Retina (tissue), 1 donor: ENCODE measurements at places on chromosomes 7 and 10.

- DNase-seq: no peak
Observed at GRCh38 chr10:36345807-36346206, 703.7 kb upstream of the FZD8 start.

DNA sequence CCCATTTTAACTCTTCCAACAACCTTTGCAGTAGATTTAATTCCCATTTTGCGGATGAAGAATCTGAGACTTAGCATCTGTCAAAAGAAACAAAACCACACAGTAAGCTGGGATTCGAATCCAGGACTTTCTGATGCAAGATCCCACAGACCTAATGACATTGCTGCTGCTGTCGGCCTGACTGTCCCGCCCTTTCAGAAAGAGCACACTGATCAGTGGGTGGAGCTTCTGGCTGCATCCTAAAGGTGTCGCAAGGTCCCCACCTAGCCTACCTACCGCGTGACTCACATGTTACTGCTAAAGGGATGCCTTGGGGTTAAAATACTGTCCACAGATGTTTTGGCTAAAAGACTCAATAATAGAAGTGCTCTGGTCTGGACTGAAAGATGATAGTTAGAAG lies 134.7 kb downstream of the EMX2 start:
- no peak for DNase-seq

DNA sequence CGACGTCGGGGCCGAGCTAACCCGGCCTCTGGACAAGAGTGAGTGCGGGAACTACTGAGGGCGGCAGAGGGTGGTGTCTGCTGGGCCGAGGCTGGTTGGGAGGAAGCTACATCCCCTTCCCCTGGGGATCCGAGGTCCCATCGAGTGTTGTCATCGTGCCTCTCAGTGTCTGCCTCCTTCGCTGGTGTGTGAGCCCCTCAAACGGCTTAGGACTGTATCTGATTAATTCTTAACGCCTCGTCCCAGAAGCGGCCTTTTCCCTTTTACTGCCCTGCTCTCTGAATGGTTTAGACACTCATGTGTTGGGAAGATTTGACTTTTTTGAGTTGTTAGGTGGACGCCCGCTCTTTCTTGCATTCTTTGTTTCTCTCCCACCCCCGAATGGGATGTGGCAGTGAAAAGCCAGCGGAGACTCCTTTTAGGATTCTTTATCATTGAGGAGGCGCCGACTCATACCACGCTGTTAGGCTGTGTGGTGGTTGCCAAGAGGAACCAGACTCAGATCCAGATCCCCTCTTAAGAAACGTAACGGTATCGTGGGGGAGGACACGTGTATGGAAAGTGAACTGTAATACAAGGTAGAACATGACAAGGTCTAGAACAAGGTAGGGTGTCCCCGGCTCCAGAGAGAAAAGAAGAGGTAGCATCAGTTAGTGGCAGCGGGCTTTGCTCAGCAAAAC lies 631 bp downstream of the SUPV3L1 start:
- DNase-seq: no peak

GRCh38 chr7:43694399-43694748 lies 34.9 kb downstream of the COA1 start:
- DNase-seq: no peak

DNA sequence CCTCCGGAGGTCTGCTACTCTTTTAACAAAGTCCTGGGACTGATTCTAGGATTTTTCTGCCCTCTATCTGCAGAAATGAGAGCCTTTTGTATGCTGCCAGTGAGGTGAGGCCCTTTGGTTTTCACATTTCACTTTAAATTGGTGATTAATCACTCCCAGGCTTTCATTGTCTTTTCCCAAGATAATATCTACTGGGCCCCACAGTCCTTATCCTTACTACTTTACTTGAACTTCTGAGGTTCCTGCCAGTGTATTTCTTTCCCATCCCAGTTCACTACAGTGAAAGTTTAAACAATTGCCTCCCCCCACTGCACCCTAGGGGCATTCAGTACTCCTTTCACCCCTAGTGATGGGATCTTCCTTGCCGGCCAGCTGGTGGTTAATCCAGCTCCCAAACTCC lies 127.4 kb upstream of the INHBA start:
- no peak for DNase-seq

- no peak for DNase-seq
Observed at GRCh38 chr10:99457813-99458212, 27.4 kb upstream of the GOT1 start.

GRCh38 chr10:24944512-24945255 lies 7.7 kb downstream of the PRTFDC1 start:
- no peak for DNase-seq

GRCh38 chr7:134836447-134836846 lies 57.0 kb downstream of the CALD1 start:
- no peak for DNase-seq

DNA sequence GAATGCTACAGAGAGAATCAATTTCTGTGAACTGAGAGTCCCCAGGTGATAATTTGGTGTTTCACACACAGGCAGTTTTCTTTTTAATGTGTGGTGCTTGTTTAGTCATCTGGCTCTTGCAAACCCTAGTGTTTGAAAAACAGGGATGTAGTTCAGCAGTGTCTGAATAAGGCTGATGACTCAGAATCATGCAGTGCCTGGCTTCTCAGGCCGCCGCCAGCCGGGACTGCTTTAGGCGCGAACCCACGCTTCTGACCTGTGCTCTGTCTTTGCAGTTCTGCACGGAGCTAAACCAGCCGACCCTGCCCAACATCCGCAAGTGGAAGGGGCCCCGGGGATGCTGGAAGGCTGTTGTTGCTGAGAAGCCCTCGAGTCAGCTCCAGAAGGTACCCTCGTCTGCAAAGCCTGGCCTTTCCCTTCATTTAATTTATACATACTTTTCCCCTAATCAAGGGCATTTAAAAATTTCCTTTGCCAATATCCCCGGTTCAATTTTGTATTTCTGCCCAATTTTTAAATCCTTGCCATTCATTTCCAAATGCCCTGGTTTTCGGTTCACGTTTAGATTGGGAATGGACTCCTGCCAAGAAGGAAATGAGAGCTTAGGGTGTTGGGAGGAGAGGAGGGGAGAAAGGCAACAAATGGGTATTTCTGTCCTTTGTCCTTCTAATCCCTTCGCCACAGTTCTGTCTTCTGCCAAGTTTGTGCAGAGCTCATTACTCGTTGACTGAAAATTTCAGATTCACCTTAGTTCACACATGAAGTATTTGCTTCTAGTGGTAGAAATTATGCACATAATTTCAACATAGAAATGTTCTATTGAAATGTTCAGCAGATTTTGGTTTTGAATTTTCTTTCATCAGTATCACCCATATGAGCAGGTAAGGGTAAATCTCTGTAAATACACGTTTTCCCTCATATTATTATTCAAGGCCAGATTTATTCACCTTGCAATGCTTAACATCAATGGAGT lies 108.5 kb upstream of the ANLN start:
- no peak for DNase-seq

DNA sequence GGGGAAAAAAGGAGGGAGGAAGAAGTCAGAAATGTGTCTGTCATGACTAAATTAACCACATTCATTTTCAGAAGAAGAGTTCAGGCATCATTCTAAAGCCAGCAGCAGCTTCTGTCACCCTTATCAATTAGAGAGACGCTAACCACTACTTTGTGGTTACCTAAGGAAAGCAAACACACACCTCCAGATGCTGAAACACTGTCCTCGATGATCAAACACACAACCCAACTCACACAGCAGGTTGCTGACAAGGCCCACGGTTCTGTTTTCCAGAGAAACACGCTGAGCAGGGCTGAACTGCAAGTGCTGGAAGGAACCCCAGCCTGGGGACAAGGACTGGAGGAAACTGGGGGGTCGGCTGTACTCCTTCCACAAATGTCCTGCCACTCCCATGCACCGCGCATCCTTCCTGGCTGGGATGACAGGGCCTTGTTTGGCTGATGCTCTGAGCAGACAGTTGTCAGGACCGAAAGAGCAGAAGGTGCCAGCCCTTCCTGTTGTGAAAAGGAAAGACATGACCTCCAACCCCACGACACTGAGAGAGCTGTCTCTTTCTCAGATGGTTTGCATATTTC lies 36.6 kb downstream of the PRKCQ start:
- DNase-seq: no peak

- no peak for DNase-seq
Observed at GRCh38 chr7:148503900-148504487, 86.6 kb upstream of the C7orf33 start.

- DNase-seq: no peak
Observed at GRCh38 chr7:44764665-44765578, 16.3 kb downstream of the ZMIZ2 start.

DNA sequence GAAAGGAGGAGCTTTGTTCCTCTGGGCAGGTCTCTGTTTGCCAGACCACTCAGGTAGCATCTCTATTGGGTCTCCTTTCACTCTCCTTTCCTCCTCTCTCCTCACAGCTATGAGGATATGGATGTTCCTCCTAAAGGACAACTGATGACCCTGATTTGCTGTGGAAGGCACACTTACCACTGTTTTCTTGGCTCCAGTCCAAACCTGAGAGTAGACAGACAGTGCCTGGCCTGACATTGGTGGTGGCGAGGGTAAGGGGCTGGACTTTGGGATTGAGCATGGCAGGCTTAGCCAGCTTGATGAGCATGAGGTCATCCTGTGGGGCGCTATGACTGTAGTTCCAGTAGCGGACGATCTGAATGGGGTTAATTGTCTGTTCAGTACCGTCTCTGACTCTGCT lies 3.6 kb downstream of the PRSS37 start:
- DNase-seq: no peak

DNA sequence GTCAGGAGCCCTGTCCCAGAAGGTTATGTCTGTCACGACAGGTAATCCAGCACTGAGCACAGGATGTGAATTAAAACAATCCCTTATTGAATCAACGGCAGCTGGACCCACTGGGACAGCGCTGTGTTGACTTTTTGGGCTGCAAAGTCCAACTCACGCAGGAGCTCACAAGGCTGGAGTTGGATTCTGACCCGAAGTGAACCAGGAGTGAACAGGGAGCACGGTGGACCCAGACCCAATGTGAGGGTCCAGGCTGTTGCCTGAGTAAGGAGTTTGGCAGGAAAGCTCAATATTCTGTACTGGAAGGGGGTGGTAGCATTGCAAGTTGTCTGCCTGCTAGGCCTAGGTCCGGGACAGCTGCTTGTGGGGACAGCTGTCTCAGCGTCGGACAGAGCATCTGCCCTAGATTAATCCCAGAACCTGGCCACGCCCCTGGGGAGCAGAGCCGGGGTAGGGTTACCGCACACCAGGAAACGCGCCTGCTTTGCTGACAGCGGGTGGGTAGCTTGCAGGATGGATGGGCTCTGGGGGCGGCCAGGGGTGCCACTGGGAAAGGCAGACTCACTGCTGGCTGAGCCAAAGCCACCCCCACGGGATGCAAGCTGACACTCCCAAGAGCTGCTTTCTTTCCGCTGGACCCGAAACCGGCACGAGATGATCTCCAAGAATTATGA lies 24.0 kb downstream of the COL26A1 start:
- peak; percentile 69 for DNase-seq

DNA sequence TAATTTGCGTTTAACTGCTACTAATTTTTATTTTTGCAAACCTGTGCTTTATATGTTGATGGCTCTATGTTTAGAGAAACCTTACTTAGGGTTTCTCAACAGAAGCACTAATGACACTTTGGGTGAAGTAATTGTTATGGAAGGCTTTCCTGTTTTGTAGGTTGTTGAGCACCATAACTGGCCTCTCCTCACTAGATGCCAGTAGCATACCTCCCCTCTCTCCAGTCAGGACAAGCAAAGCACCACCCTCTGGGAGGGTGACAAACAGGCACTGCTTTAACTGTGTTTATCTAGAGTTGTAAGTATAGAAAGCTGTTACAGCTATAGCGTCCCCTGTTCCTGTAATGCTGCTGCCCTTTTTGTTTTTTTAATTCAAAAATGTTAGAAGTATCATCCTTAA lies 60.9 kb downstream of the WAC start:
- no peak for DNase-seq

DNA sequence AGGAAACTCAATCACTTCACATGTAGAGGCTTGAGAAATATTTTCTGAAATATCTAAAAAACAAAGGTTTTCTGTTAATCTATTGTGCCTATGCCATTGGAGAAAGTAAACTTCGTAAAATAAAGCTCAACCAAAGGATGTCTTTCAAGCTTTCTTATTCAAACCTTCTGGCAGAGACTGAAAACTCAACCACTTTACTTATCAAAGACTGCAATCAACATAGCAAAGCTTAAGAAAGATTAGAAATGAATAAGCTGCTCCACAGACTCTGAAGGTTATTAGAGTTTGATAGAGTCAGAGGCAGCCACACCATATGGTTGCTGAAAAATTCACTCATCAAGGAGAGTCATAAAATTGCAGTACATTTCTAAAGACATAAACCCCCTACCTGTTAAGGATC lies 245.8 kb upstream of the MEOX2 start:
- DNase-seq: no peak

GRCh38 chr10:5910323-5911100 lies 20.5 kb downstream of the FBH1 start:
- DNase-seq: no peak
